ENCODE measurements at places on chromosomes 3 and 15.

DNA sequence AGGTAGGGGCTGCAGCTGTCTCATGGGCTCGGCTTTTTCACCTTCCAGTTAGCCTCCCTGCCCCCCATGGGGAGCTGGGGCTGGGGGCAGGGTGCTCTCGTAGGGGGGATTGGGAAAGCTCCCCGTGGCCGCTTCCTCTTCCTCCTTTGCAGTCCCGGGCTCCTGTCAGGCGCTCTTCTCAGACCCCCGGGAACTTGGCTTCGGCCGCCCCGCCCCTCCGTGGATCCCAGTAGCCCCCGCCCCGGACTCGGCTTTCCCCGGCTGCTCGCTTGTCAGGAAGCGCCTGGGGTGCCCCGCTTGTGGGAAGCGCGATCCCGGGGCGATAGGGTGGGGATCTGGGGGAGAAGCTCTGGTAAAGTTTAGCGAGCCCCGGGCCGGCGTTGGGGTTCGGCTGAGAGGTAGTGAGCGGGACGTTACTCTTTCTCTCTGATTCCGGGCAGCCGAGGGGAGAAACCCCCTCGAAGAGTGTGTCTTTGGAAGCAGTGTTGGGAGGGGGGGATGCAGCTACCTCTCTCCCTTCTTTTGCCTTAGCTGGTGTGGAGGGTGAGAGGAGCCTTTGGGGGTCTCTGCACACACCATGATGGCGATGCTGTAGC, 611 bp downstream of the PIAS1 start:
- peak; percentile 65 for DNase-seq

GRCh38 chr3:48962939-48963338, 27.1 kb upstream of the P4HTM start:
- DNase-seq: no peak

DNA sequence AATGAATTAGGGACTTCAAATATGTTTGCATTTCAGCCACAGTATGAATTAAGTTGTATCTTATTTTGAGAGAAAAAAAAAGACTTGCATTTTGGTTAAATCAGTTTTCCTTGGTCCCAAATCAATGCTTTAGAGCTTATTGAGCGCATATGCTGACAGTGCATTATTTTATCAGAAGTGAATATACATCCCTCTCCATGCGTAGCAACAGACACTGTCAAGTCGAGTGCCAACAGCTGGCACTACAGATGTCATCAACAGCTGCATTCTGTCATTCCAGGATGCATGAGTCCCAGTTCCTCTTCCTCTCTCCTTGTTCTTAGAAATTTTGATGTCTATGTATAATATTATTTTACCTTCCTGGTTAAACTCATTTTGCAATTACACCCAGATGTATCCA, 156.1 kb upstream of the FOXB1 start:
- no peak for DNase-seq

GRCh38 chr3:141379250-141379966, 11.1 kb downstream of the ZBTB38 start:
- peak; percentile 45 for DNase-seq

GRCh38 chr15:57910672-57911071, 154.8 kb downstream of the ALDH1A2 start:
- no peak for DNase-seq

GRCh38 chr15:68300115-68300940, 22.8 kb downstream of the FEM1B start:
- DNase-seq: peak; percentile 1

- DNase-seq: no peak
Measured at GRCh38 chr15:31856581-31856980, 173.7 kb upstream of the CHRNA7 start.

GRCh38 chr3:94643400-94643799, 580.5 kb downstream of the NSUN3 start:
- no peak for DNase-seq

DNA sequence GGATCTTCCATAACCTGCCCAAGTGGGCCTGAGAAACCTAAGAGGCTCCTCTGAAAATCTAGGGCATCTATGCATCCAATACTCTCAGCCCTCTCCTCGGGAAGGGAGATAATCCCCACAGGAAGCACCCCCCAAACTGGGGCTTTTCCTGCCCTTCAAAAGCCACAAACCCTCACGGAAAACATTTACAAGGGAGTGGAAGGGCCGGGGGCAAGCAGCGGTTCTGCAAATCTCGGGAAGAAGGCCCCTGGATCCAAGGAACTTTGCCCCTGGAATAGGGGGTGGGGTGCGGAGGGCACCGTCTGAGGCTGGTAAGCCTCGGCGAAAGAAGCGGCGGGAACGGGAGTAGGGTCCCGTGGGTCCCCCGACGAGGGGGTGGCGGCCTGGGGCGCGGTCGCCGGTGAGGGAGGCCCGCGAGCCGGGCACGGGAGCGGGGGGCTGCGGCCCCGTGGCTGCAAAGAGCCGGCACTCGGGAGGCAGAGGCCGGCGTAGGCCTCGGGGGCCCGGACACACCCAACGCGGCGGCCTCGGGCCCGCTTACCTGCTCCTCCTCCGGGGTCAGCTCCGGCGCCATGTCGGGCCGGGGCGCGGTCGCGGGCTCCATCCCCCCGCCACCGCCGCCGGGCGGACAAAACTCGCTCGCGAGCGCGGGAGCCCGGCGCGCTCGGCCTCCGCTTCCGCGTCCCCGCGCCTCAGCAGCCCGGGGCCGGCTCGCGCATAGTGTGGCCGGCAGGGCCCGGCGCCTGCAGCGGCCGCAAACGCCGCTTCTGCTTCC, 755 bp downstream of the PTPN9 start:
- peak; percentile 56 for DNase-seq

DNA sequence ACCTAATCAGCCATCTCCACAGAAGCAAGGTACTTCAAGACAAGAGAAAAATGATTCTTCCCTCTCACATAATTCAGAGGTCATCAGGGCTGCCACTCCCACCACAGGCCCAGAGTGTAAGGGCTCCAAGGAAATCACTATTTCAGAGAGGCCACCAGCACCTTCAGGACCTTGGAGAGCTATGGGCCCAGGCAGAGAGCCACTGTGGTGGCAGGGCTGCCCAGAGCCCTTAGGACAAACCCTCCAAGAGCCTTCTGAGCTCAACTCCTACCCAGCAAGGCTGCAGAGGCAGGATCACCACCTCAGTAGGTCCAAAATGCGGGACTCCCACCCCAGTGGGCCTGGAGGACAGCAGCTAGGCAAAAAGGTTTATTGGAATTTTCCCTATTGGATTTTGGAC, 17.9 kb upstream of the FAN1 start:
- DNase-seq: no peak

Data from activated T-cell treated with anti-CD3 and anti-CD28 coated beads, Interleukin-2, amount 50 U/mL, for 48 hours (primary cell).